ENCODE measurements at places on chromosomes 4 and X.

- no peak for DNase-seq
Measured at GRCh38 chrX:13692771-13693231, 3.9 kb downstream of the RAB9A start.

DNA sequence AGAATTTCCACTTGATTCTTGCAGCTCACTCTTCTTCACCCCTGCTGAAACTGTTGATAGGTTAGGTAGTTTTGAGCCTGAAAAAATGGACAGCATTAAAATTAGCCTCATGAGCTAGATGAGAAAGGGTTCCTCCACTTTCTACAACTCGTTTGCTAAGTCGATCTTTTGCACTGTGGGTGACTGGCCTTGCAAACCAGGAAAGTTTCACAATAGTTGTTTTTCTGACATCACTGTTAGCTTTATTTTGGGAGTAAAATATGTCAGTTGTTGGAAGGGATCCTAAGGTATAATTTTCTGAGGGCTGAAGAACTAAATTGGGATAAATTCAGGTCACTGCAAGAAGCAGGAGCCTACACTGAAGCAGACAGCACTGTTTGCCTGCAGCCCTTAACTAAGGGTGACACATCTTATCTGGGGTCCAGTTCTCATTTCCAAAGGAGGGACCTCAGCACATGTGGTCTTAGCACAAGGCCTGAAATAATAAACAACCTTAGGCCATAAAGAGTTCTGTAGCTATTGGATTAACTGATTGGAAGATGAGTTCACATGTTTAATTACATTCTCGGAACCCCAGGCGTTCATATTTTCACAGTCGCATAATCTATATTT lies 29.1 kb downstream of the ANAPC4 start:
- DNase-seq, result no peak

- no peak for DNase-seq
Measured at GRCh38 chrX:154123241-154124219, 20.5 kb upstream of the OPN1LW start.

DNA sequence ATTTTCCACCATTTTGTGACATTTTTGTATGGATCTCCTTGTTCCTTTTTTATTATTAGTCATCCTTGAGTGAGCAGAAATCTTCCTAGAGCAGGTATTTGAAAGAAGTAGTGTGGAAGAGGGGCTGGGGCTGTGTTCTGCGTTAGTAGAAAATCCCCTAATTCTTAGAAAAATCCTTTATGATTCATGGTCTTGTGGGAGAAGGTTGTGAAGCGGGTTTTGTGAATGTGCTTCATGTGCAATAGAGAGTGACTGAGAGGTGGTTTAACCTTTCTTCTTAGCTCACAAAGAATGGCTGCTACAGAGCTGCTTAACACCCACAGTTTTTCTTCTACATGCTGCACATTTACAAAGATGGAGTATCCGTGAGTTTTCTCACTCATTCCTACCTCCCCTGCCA lies 220.5 kb downstream of the IDS start:
- DNase-seq, result no peak

DNA sequence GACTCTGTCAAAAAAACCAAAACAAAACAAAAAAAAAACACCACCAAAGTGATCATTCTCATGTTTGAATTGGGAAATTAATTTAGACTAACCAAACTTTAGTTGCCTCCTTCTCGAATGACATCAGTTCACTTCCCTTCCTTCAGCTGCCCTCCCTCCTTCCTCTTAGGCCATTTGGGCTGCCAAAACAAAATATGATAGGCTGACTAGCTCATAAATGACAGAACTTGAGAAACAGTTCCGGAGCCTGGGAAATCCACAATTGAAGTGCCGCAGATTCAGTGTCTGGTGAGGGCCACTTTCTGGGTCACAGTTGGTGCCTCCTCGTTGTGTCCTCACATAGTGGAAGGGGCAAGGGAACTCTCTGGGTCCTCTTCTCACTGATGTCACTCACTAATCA lies 16.1 kb upstream of the WAS start:
- DNase-seq, result no peak

- DNase-seq, result no peak
Measured at GRCh38 chrX:45824471-45824870, 623.8 kb upstream of the DIPK2B start.

GRCh38 chr4:101037938-101038413 lies 309.4 kb downstream of the PPP3CA start:
- DNase-seq, result no peak

DNA sequence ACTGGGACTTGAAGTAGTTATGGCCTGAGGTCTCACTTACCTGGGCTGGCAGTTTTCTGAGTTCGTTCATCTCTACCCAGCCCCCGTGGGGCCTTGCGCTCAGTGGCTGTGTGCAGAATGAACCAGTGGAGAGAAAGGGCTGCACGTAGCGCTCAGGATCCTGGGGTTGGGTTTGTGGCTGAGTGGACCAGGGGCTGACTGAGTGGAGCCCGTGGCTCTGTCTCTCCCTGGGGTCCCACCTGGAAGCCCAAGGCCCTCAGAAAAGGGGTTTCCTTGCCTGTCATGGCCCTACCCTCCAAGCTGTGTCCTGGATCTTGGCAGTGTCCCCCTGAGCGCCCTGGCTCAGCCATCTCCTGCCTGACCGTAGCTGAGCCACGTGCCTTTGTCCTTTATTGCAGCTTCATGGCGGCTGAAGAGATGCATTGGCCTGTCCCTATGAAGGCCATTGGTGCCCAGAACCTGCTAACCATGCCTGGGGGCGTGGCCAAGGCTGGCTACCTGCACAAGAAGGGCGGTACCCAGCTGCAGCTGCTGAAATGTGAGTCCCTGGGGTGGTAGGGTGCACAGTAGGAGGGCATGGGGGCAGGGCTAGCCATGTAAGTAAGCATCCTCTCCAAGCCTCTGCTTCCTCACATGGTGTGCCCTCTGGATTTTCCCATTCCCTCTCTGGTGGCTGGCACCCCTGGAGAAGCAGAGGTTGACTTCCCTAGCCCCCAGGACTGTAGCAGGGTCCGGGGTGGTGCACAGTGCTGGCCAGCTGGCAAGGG lies 23.2 kb upstream of the ADD1 start:
- DNase-seq, result no peak

DNA sequence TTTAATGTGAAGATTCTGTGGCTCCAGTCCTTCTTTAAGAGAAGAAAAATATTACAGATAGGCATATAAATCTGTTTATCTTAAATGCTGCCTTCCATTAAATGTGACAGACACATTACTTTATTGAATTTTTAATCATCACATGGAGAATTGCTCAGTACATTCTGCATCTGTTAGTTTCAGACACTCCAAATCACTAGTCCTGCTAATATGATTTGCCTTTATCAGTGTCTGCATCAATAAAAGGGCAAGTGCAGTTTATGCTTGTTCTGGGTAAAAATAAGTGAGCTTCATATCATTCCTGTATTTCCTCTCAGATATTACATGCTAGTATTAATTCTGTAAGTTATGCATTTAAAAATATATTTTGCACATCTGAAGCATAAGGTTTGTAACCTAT lies 666.4 kb downstream of the TECRL start:
- DNase-seq, result no peak

DNA sequence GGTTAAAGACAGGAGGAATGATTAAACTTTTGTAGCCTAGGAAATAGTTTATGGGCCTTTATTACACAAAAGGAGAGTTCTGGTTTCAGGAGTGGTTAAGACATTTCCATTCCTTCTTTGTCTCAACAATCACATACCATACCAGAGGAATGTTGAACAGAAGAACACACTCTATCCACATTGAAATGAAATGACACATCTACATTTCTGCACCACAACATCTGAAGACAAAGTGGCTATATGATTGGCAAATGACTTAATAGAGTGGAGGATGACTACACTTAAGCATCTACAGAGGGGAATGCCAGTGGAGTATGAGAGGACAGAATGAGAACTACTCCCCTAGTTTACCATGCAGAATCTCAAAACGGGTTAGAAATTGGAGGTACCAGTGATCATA lies 8.0 kb downstream of the CYP2U1 start:
- DNase-seq, result no peak

GRCh38 chrX:95101851-95102390 lies 1427.9 kb downstream of the FAM133A start:
- DNase-seq, result no peak

- DNase-seq, result no peak
Measured at GRCh38 chr4:113788888-113789287, 27.4 kb upstream of the CAMK2D start.

GRCh38 chrX:11557120-11557519 lies 108.6 kb downstream of the ARHGAP6 start:
- peak; percentile 8 for DNase-seq

- DNase-seq, result no peak
Measured at GRCh38 chr4:143359644-143360193, 23.0 kb downstream of the GAB1 start.

DNA sequence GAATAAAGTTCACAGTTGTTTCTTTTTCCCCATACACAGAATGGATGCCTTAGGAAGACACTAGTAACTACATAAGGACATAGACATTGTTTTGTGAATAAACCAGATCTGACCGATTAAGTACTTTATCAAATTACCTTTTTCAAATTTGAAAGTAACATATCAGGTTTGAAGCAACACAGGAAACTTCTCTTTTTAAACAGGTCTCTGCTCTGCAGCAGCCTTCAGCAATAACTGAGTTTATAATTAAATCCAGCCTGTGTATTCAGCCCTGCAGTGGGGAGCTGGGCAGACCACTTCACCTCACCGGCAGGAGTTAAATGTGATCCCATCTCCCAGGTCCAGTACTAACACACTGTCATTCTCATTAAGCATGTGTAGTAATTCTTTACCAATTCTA lies 68.3 kb upstream of the ATOH1 start:
- DNase-seq, result no peak

- DNase-seq, result no peak
Measured at GRCh38 chr4:186685767-186686183, 37.9 kb downstream of the FAT1 start.

GRCh38 chrX:41373989-41374606 lies 40.1 kb downstream of the DDX3X start:
- no peak for DNase-seq

DNA sequence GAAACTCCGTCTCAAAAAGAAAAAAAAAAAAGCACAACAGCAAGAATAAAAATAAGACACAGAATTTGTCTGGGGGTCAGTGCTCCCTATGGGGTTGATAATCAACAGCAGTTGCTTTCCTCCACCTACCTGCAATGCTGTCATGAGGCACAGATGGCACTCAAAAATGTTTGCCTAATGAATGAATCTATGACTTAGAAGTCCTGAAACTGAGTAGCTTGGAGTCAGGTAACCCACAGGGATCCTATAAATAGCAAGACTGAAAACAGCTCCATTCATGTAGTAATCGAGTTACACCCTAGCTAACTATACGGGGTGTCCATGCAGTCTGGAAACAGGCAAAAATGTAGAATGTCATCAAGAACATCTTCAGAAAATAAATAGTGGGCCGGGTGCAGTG lies 19.8 kb upstream of the DDX3X start:
- no peak for DNase-seq

- no peak for DNase-seq
Measured at GRCh38 chr4:57168982-57169381, 58.8 kb upstream of the IGFBP7 start.

DNA sequence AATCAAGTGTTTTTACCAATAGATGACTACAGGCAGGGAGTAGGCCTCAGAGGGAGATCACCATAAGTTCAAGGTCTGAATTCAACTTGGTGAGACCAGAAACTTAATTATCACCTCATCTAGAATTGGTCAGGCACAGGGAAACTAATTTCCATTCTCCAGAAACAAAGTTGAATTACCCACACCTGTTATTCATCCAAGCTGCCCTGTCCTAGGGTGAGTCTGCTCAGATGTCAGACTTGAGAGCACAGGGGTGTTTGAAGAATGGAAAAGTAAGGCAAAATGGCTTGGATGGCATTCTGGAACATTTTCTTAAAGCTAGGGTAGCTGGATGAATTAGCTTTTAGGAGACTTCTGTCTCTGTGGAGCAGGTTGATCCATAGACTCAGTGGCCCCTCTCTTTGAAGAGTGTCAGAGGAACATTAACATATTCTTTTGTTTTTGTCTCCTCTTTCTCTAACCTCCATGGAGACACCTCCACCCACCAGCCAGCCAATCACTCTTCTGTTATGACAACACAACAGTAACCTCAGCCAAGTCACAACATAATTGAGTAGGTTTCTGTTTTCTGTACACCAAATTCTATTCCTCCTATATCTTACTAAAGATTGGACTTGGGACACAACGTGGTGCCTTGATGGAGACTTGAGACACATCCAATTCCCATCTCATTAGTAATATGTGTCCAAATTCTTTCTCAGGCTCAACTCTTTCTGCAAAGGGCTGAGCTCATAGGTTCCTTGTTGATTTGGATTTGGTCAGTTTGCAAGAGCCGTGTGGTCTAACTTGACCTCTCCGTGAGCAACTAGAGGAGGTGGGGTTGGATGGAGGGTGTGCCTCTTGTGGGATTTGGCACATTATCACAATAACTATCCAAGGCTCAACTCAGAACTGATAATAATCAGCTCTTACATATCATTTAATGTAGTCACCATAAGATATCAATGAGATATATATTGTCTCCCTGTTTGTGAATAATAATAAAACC lies 45.1 kb downstream of the VSIG4 start:
- DNase-seq, result no peak

DNA sequence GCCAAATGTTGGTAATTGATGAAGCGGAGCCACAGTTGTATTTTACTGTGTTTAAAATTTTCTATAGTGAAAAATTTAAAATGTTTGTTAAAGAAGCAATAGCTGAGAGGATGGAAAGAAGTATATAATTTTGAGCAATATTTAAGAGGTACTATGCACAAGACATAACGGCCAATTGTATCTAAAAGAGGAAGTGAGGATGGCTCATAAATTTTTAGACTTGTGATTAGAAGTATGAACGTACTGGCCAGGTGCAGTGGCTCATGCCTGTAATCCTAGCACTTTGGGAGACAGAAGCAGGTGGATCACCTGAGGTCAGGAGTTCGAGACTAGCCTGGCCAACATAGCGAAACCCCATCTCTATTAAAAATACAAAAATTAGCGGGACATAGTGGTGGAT lies 12.7 kb upstream of the HHIP start:
- DNase-seq, result no peak

DNA sequence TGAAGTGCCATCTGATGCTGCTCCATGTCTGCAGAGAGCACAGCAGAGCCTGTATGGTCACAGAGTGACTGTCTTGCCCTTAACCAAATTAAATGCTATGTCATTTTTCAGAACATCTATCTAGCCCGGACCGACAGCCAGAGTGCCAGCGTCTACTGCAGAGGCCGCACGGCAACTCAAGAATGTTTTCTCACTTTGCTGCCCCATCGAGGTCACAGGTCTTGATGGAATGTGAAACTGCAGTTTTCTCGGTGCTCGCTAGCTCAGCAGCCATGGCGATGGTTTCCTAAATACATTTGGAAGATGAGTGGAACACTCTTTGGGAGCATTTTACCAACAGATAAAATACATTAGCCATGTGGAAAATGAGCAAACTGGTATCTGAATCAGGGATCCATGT lies 125.7 kb downstream of the ENPP6 start:
- no peak for DNase-seq

GRCh38 chr4:68451246-68452211 lies 4.3 kb downstream of the TMPRSS11E start:
- DNase-seq, result no peak

GRCh38 chr4:42359711-42360110 lies 37.6 kb upstream of the SHISA3 start:
- no peak for DNase-seq

GRCh38 chr4:147909225-147909624 lies 177.3 kb downstream of the ARHGAP10 start:
- no peak for DNase-seq

Data from GM13977 (cell line).